ENCODE measurements at places on chromosomes 1 and 21.

DNA sequence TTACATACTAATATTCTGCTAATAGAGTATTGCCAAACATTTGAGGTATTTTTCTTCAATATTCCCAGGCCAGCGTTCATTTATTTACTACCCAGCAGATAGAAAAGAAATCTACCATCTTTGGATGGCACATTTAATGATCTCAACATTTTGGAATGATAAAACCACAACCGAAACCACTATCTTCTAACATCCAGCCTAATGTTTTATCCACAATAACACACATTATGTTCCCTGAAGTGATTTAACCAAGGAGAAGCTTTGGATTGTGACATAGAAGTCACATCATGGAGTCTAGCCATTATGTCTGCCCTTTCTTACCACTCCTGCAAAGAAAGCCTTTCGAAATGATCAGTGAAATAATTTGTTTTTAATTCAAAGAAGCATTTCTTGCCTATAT, 497.1 kb upstream of the PLXNA2 start:
- no peak for DNase-seq

GRCh38 chr21:8991088-8991907, 1530.1 kb upstream of the TPTE start:
- DNase-seq = no peak

DNA sequence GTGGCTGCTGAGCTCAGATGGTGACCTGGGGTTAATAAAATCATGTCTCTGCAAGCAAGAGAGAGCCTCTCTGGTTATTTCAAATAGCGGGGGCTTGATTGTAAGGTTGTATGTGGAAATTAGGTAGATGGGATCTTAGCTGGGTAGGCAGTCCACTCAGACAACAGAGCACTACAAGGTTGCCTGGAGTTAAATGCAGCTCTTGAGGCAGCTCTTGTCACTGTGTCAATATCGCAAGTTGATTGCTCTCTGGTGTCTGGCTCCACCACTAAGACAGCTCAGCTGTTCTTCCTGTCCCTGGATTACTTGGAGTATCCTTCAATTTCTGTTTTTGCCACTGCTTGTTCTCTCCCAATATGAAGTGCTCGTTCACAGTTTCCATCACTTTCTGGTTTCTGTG, 93.8 kb downstream of the C21orf91 start:
- DNase-seq = no peak

- no peak for DNase-seq
These were observed 199.1 kb downstream of the PTPRC start for GRCh38 chr1:198838022-198838342.

GRCh38 chr1:64194168-64195080, 9.0 kb upstream of the UBE2U start:
- no peak for DNase-seq

DNA sequence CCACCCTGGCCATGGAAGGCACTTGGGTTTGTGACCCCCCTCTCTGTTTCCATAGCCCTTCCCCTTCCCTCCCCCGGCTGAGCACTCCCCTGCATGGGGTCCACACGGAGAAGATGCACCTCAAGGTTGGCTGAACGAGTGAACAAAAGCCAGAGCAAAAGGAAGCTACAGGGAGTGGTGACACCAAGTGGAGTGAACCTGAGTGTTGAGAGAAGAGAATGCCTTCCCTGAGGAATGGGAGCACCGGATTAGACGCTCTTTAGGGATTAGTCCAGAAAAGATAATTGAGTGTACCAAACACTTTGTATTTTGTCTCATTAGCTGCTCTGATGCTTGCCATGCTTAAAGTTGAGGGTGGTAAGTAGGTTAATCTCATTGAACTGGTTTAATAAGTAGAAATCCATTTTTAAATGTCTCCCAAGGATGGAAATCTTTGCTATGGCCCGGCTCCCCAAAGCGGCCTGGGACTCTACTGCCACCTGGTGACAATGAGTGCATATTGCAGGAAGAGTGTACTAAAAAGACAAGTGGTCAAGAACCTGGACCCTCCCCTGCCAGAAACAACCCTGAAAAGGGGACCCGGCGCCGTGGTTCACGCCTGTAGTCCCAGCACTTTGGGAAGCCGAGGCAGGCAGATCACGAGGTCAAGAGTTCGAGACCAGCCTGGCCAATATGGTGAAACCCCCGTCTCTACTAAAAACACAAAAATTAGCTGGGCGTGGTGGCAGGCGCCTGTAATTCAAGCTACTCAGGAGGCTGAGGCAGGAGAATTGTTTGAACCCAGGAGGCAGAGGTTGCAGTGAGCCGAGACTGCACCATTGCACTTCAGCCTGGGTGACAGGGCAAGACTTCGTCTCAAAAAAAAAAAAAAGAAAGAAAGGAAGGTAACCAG, 150.6 kb upstream of the ZC3H12A start:
- no peak for DNase-seq

DNA sequence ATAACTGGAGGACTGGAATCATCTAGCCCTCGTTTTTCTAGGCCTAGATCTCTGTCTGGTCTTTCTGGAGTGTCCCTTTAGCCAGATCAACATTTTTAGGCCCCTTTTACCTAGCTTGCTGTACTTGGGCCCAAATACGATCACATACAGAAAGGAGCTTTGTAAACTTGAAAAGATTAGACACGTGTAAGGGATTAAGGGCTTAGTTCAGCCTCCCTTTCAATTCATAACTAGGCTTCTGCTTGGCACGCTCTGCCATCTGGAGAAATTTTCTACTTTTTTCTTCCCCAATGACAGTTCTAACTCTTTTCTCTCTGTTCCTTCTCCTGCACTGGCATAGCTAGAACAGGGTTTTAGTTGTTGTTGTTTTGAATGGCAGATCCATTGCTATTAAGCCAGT, 153.3 kb upstream of the BEND5 start:
- no peak for DNase-seq

GRCh38 chr21:36747815-36748383, 49.0 kb downstream of the SIM2 start:
- DNase-seq = no peak

- no peak for DNase-seq
These were observed 148.3 kb downstream of the MATN1 start for GRCh38 chr1:30575066-30575465.

DNA sequence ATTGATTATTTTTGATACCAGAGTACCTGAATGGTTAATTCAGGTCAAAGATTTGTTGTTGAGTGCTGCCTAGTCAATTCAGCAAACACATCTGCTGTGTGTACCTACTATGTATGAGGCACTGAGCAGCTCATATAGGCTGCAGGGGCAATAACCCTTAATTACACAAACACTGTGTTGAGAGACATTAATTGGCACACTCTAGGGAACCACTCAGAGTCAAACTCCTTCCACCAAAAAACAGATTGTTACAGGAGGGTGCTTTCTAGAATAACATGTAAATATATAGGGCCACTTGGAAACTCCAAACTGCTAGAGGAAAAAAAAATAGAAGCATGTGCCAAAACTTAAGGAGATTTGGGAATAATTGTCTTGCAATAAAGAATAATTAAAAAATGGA, 31.3 kb downstream of the UBE2U start:
- DNase-seq = no peak

DNA sequence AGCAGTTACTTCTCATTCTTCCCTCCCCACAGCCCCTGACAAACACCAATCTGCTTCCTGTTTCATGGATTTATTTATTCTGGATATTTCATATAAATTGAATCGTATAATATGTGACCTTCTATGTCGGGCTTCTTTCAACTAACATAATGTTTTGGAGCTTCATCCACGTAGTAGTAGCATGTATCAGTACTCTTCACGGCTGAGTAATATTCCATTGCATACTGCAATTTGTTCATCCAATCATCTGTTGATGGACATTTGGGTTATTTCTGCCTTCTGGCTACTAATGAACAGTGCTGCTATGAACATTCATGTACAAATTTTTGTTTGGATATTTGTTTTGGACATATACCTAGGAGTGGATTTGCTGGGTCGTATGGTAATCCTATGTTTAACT, 1.9 kb upstream of the KAZN start:
- no peak for DNase-seq

DNA sequence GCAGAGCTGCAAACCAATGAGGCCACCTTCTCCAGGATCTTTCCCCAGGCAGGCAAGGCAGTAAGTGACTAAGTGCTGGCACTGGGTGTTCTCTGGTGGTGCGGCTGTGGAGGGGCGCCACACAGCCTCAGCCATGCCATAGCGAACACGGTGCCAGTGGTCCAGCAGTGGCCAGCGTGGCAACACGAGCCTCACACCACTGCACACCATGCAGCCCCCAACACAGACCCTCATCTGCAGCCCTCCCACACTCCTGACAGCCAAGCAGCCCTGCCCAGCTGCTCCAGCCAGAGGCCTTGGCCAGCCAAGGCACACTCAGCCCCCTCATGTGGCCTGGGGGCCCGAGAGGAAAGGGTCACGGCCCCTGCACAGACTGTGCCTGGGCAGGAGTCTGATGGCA, 3.0 kb downstream of the INTS11 start:
- DNase-seq = no peak

DNA sequence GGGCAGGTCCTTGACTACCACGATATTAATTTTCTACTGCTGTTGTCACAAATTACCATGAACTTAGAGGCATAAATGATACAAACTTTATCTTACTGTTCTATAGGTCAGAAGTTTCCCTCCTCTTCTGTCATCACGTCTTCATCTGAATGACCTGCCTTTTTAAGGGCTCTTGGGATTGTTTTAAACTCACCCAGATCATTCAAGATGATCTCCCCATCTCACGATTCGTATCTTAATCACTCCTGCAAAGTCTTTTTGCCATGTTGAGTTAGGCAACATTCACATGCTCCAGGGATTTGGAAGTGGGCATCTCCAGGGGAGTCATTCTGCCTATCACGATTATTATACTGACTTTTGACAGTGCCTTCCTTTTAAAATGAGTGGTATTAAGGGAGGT, 32.1 kb downstream of the NCAM2 start:
- DNase-seq = no peak

DNA sequence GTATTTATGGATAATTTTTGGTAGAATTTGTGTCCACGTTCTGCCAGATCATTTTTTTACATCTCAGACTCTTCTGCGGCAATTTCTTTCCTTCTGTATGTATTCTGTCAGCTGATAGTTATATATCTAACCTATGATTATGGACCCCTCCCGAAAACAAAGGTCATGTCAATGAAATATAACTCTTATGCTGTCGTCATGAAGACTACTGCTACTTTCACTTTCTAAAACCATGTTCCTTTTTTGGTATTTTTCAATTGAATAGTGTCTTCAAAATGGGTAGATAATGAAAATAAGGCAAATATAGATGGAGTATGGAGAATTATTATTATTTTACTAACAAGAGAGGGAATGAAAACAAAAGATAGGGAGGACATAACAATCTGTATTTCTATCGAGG, 3.2 kb downstream of the ANGPTL1 start:
- no peak for DNase-seq

- no peak for DNase-seq
These were observed 50.2 kb downstream of the WARS2 start for GRCh38 chr1:119090250-119090649.

DNA sequence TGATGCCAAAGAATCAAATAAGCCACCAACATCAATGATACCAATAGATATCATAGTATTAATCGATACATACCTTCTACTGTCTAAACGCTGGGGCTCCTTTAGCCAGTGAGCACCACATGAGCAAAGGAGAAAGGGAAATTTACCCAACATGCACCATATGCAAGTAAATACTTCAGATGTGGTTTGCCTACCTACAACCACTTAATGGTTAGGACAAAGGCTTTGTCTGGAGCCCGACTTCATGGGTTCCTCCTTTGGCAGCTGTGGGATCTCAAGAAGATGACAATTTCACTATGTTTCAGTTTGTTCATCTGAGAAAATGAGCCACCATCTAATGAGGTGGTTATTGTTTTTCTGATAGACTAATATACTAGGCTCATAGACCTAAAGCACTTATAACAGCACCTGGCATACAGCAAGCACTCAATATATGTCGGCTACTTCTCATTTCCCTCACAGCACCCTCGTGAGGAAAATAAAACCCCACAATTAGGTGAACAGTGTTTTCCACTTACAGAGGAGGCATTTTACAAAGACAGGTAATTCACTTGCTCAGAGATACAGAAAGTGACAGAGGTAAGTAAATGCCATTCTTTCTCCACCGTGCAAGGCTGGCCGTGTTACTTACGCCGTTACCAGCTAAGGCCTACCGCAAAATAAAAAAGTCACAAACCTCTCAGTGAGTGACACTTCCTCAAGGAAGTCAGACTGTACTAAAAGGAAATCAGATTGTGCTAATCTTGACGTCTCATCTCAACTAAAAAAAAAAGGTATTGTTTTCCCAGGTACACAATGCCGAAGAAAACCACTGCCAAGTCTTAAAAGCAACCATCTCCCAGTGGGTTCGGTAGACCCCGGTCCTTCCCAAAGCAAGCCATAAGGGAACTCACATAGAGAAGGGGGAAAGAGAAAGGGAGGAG, 1.6 kb downstream of the TTC13 start:
- DNase-seq = peak; percentile 23

DNA sequence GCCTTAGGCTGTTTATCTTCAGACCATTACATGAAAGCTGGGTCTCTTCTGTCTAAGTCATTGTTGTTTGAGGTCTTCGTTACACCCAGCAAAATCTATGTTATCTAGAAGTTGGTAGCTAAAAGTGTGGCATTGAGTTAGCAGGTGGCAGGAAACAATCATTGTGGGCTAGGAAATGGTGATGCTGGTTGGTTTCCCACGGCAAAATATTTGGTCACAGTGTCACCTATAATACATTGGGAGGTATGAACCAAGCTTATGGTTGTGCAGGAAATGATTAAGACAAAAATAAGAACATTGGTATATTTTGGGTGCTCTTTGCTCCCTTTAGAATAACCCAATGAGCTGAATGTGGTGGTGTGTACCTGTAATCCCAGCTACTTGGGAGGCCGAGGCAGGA, 169.7 kb downstream of the TRIM33 start:
- peak; percentile 12 for DNase-seq

DNA sequence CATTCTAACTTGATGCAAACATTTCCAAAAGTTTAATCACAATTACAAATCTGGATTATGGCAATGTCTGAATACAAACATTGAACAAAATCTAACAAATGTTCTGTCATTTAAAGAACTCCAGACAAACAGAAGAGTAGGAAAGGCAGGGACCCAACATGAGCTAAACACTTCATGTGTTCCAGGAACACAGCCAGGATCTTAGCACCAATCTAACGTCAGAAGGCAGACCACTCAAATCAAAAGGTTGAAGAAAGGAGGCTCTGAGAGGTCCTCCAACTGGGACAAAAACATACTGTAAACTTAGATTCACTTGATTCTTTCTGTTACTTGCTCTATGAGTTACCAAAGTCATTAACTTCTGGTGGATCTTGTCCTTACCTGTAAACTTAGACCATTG, 374.0 kb downstream of the NEGR1 start:
- DNase-seq = no peak

DNA sequence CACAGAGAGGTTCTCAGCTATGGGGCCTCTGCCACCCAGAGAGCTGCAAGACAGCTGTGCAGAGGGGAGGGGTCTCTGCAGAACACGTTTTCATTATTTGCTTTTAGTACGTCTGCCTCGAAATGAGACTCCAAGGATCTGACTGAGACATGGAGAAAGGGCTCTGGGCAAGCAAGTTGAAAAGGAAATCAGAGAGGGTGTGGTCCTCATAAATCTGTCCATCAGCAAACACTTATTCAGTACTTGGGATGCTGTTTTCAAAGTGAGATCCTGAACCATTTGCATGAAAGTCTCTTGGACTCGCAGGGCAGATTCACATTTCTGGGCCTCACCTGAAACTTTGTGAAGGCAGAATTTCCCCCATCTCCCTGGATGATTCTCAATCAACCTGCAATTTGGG, 197.4 kb upstream of the GALNT2 start:
- DNase-seq = no peak
